NCI-H748 treated with DMSO at 0.1 percent for 48 hours (cell line): ENCODE measurements at places on chromosomes 16 and 17.

DNA sequence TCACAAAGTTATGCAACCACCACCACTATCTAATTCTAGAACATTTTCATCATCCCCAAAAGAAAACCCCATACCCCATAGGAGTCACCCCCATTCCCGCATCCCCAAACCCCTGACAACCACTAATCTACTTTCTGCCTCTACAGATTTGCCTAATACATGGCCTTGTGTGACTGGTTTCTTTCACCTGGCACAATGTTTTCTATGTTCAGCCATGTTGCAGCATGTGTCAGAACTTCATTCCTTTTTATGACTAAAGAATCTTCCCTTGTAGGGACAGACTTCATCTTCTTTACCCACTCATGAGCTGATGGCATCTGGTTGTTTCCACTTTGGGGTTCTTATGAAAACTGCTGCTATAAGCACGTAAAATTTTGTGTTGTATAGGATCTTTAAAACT is 34.6 kb downstream of the CYTH1 start:
- DNase-seq = no peak

DNA sequence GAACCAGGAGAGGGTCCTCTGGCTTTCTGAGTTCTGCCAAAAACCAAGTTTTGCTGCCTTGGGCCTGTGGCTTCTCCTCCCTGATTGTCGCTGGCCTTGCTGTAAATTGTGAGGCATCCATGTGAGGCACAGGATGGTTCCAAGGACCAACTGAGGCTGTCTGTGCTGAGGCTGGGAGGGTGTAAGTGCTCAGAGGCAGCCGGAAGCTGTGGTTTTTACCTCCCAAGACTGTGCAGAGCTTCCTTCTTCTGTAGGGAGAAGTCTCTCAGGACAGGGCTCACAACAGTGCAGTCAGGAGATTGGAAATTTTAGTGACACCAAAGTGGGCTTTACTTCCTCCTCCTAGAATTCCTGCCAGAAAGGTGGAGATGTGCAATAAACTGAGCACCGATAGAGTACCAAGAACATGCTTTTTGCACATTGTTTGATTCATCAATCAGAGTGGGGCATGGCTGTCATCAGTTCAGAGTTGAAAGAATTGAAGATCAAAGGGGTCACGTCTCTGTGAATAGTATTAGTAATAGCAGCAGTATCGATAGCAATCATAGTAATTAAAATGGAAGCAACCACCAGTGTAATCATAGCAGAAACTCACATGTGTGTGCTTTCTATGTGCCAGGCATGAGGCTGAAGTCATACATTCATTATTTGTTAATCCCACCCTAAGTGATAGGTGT is 467.1 kb downstream of the WWOX start:
- DNase-seq = no peak

DNA sequence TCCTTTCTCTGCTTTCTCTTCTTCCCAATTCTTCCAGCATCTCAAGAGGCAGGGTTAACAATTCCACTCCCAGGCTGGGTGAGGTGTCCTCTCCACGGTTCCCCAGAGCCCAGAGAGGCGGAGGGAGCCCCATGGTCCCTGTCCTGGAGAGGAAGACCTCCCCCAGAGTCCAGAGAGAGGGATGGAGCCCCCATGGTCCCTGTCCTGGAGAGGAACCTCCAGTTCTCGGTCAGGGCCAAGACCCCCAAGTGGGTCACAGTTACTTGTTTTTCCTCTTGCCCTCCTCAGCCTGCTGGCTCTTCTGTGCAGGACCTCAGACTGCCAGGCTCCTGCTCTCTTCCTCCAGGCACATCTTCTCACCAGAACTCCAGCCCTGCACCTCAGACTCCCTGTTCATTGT is 135.2 kb downstream of the RPTOR start:
- no peak for DNase-seq

DNA sequence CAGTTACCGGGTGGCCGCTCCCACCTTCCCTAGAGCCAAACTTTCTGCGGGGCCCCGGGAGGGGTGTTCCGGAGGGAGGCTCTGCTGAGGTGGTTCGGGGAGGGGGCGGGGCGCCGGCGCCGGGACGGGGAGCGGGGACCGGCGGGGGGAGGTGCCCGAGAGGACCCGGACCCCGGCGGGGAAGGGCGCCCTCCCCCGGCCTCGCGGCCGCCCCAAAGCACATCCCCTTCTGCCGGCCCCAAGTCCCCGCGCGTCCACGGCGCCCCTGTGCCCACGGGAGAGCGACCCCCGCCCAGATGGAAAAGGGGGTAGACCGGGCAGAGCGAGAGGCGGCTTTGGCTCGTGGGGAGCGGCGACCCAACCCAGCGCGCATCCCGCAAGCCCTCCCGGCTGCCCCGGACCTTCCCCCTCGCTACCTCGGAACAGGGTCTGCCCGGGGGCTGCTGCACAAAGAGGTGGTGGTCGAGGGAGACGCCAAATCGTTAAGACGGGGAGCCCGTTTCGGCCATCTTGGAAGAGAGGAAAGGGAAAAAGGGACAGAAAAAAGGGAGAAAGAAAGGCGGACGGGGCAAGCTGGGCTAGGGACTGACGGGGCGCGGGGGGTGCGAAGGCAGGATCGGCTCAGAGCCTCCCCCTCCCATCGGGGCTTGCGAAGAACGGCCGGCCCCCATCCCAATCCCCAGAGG is 530 bp downstream of the PCGF2 start:
- DNase-seq = no peak

- DNase-seq = no peak
Observed at GRCh38 chr16:25570131-25570530, 121.6 kb upstream of the HS3ST4 start.

GRCh38 chr16:84841787-84842300 is 22.1 kb downstream of the CRISPLD2 start:
- DNase-seq = peak; percentile 57

- DNase-seq = no peak
Observed at GRCh38 chr16:72380283-72380682, 208.3 kb upstream of the PMFBP1 start.

DNA sequence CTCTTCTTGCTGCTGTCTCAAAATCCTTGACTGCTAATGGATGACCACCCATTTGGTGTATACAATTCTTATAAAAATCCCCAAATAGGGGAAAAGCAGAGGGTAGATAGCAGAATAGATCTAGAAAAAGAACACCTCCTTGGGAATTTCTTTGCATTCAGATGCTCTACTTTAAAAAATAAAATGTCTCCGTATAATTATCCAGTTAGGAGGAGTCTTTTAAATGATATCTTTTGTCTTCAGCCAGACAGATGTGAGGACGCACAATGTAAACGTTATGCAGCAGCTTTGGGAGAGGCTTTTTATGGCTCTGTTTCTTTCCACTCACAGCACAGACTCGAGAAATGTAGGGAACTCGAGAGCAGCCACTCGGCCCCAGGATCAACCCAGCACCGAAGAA is 300.2 kb downstream of the IRF8 start:
- no peak for DNase-seq

- no peak for DNase-seq
Observed at GRCh38 chr16:79042886-79043285, 557.7 kb downstream of the MAF start.

GRCh38 chr17:6989779-6990178 is 6.1 kb upstream of the ALOX12 start:
- no peak for DNase-seq

- DNase-seq = no peak
Observed at GRCh38 chr16:27954191-27954590, 109.3 kb downstream of the GSG1L start.

- DNase-seq = no peak
Observed at GRCh38 chr16:56988161-56988947, 1.0 kb upstream of the NLRC5 start.

GRCh38 chr16:85681255-85681654 is 7.5 kb downstream of the GINS2 start:
- DNase-seq = no peak

DNA sequence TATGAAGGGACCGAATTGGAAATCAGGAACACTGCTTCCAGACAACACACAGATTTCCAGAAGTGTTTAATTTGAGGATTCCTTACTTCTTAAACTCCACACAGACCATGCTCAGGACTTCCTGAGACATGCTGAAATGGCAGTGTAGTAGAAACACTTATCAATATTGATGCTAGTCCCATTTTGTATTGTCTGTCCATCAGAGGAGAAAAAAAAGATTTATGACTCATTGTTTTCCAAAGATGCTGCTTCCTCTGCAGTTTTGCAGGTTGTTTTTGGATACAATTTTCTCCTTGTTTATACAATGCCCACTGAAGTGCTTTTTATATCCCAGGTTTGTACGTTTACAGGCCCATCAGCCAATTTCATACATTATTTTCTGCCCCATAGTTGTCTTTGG is 68.3 kb upstream of the TANC2 start:
- no peak for DNase-seq

DNA sequence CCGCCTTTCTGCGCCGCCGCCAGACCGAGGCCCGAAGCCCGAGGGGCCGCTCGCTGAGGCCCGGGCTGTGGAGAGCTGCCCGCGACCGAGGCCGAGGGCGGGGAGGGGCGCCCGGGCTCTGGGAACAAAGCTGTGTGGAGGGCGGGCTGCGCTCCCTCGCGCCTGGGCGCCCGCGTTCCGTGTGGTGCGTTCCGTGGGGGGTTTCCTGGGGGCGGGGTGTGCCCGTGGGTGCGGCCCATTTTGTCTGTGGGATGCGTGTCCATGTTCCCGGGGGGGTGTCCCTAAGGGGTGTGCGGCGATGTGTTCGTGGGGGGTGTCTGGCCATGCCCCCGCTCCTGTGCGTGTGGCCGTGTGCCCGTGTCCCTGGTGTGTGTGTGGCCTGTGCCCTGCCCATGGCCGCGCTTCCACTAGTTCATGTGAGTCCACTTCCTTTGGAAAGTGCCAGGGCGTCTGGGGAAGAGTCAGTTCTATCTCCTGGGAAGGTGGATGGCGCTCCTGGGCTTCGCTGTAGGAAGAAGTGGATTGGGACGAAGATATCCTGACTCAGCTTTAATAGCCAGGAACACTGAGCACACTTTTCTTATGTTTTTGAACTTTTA is 520 bp downstream of the JPT2 start:
- DNase-seq = no peak

- DNase-seq = no peak
Observed at GRCh38 chr17:61368049-61368831, 31.4 kb upstream of the TBX2 start.

DNA sequence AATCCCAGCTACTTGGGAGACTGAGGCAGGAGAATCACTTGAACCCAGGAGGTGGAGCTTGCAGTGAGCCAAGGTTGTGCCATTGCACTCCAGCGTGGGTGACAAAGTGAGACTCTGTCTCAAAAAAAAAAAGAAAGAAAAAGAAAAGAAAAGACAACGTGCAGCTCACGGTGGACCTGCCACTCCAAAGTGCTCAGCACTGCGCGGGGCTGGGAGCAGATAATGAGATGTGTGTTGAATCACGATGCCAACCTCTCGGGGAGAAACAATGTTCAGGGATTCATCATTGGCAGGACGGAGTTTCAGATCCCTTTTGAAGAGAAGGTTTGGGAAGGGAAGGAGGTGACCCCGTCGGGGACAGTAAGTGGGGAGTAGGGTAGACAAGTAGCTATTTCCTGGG is 19.2 kb downstream of the WFDC1 start:
- no peak for DNase-seq
